ENCODE measurements at places on chromosomes 5 and 9.

GRCh38 chr5:29469581-29469980 is 1723.9 kb upstream of the CDH6 start:
- DNase-seq = no peak

DNA sequence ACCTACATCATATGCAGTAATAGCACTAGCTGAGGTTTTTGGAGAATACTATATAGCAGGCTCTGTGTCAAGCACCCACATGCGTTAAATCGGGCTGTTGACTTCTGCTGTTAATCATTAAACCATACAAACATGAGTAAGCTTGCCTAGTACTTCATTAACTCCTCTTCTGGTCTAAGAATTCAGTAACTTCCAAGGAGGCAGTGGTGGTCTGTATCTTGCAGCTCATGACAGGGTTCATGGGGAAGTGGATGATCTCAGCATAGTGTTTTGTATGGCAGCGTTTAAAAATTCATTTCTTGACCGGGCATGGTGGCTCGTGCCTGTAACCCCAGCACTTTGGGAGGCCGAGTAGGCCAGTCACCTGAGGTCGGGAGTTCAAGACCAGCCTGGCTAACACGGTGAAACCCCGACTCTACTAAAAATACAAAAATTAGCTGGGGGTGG is at the start of gene HAVCR1:
HAVCR1 (minus strand) TSS at position 24 of the 447 bp plus-strand sequence. CDS start 1,173 bp downstream, outside the sequence.
- DNase-seq = no peak

DNA sequence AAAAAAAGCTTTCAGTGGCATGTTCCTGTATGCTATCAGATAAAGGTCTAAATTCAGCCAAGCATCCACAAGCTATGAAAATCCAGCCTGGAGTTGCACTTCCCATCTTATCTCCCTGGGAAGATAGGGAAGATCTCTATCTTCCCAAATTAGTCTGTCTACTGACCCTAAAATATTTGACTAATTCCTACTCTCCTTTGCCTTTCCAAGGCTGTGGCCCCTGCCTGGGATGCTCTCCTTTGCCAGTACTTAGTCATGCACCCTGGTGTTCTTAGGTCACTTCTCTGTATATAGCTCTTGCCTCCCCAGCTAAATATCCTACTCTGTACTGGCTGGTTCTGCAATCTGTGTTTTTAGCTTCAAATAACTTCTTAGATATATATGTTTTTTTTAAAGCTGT is 44.0 kb upstream of the PLPP1 start:
- no peak for DNase-seq

- no peak for DNase-seq
These were observed 140.9 kb downstream of the NR3C1 start for GRCh38 chr5:143262393-143263174.

- no peak for DNase-seq
These were observed 180.0 kb upstream of the DMAC1 start for GRCh38 chr9:7979611-7980010.

DNA sequence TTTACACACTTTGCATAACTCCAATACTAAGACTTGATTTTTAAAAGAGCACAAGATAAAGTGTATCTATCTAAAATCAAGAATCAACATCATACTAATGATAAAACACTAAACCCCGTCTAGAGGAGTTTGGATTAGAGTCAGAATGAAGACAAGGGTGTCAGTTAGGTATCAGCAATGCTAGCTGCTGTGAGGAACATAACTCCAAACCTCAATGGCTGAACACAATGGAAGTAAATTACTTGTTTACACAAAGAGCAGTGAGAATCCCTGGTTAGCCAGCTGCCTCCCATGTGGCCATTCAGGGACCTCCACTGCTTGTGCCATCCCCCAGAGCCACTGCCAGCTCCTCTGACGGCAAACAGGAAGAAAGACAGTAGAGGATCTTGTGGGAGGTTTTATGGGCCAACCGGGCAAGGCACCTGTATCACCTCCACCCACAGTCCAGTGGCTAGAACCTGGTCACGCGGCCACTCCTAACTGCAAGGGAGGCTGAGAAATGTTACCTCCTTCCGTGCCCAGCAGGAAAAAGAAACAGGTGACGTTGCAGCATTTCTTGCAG is 24.0 kb upstream of the GRHPR start:
- DNase-seq = no peak

- no peak for DNase-seq
These were observed 293.5 kb downstream of the HINT1 start for GRCh38 chr5:130871346-130872086.

DNA sequence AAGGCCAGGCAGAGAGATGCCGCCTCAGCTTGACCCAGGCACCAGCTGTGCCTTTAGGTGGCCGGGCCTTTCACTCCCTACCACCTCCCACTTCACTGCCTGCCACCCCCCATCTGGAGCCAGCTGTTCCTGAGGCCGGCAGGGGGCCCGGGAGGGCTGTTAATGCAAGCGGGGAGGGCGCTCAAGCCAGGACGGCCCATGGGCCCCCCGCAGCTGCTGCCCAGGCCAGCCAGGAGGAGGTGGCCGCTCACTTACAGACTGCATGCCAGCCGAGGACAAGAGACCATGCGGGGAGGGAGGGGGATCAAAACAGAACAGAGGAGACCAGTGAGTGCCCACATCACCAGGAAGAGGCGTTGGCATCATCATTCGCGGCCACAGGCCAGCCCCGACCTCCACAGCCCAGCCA is 4.5 kb downstream of the ABCA2 start:
- DNase-seq = no peak

DNA sequence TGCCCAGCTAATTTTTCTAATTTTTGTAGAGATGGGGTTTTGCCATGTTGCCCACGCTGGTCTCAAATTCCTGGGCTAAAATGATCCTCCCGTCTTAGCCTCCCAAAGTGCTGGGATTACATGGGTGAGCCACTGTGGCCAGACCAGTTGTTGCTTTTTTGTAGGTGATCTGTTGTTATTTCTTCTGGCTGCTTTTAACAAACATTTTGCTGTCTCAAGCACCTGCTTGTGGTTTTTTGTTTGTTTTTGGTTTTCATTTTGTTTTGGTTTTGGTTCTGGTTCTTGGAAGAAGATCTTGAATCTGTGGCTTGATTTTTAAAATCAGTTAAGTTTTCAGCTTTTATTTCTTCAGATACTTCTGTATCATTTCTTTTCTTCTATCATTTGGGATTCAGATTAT is 21.1 kb downstream of the ERCC6L2 start:
- DNase-seq = no peak

DNA sequence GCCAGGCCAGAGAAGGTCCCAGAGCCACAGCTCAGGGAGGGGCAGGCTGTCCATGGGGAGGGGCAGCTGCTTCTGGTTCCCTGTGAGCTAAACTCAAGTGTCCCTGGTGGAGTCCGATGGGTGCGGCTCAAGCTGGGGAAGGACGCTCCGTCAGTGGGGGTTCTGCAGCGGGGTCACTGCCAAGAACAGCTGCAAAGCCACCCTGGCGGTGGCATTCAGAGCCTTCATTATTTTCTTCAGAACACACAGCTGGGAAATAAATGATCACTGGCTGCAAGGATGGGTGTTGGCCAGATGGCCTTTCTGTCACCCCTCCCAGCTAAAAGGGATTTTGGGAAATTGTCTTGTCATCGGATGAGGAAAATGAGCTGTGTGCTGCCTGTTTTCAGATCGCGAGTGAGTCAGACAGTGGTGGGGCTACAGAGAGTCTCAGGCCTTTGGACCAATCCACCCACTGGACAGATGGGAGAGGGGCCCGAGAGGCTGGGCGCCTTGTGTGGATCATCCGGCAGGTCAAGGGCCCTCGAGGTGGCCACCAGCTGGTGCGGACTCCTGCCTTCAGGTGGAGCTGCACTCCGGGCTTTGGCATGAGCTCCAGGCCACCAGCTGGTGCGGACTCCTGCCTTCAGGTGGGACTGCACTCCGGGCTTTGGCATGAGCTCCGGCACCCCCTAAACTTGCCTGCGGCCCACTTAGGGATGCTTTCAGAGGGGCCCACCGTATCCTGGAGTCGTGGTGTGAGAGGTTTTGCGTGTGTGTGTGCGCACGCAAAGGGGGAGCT is 17.9 kb upstream of the GFPT2 start:
- no peak for DNase-seq

DNA sequence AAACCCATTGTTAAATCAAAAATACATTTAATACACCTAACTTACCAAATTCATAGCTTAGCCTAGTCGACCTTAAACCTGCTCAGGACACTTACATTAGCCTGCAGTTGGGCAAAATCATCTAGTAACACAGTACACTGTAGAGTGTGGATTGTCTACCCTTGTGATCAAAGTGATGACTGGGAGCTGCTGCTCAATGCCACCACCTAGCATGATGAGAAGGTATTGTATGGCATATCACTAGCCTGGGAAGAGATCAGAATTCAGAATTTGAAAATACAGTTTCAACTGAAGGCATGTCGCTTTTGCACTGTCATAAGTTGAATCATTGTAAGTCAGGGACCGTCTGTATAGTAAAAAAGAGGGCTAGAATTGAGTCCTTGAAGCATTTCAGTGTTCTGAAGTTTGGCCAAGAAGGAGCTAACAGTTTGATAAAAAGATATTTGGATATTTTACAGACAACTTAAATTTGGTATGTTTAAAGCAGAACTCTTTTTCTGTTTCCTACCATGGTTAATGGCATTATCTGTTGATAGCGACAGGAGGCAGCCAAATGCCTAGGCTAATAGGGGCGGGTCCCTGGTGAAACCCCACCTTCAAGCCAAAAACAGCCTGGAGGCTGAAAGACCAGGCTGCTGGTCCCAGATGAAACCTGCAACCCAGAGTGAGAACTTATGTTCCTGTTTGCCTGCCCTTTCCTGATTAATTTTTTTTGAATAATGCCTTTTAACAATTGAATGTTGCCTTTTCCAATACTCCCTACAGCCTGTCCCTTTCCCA is 23.0 kb downstream of the SMIM15 start:
- DNase-seq = no peak

- DNase-seq = no peak
These were observed 6.9 kb downstream of the FBXL7 start for GRCh38 chr5:15506897-15507296.

GRCh38 chr5:30113542-30113941 is 1079.9 kb upstream of the CDH6 start:
- DNase-seq = no peak

DNA sequence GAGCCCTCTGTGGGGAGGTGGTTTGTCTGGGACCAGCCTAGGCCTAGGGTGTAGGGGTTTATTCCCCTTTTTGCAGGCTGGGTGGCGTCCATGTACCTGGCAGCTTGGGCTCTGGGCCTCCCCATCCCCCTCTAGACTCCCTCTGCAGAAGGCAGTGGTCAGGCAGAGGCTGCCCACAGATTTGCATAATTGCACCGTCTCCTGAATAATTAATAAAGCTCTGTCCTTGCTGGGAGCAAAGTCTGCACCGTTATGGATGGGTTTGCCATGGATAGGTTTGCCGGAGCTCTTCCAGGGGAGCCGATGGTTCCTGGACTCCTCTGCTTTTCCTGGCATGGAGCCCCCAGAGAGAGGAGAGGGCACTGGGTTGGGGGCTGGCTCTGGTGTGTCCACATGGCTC is 60.4 kb downstream of the DAB2IP start:
- DNase-seq = no peak

DNA sequence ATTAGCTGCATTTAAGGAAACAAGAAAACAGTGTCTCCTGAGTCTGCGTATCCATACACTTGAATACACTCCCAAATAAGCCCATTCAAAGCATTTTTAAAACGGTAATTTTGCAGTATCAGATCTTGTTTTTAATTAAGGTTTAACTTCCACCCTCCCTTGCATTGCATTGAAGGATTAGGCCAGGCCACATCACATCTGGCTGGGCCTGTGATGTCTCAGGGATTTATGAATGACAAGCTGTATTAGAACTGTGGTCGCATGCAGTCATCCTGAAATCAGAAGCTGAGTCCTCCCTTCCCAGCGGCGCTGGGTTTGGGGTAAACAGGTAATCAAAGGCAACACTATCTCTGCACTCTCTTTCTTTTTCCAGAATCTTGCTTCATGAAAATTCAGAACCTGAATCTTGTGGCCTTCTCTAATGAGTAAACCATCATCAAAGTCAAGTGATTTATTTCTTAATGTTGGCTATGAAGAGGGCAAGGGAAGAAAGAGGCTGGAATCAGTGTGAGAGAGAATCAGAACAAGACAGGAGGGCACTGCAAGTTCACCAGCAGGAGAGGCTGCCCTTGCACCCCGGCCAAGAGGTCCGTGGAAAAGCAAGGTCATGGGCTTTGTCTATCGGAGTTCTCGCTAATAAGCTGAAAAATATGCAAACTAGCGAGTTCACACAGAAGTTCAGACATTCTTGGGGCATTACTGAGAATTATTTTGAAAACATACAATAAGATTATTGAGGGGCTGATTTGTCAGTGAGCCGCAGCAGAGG is 80.0 kb upstream of the ZSWIM6 start:
- no peak for DNase-seq

GRCh38 chr9:8085986-8086385 is 286.4 kb upstream of the DMAC1 start:
- no peak for DNase-seq

DNA sequence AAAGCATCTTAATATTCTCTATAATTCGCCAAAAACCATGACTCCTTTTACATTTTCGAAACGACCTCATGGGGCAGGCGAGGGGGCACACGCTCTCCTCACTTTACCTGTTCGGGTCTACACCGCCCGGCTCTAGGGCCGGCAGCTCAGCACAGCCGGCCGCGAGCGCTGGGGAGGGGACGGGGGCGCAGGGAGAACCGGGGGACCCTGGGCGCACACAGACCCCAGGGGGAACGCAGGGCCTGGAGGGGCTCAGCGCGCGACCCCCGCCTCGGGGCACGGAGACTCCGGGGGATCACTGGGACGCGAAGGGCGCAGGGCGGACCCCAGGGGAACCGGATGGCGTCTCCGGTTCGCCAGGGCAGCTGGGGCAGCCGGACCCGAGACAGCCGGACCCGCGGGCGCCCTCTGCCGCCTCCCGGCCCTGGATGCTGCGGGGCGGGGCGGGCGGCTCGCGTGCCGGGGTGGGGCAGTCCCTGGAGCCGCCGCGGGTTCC is at the start of gene AHRR:
AHRR (plus strand) TSS at position 485 of the 496 bp plus-strand sequence. CDS start 22,189 bp downstream, outside the sequence.
- DNase-seq = peak; percentile 44

GRCh38 chr5:61171479-61171878 is 9.2 kb upstream of the SMIM15 start:
- no peak for DNase-seq

- no peak for DNase-seq
These were observed 85.0 kb downstream of the LMX1B start for GRCh38 chr9:126698756-126699155.

GRCh38 chr9:98536542-98537173 is 172.1 kb downstream of the GABBR2 start:
- no peak for DNase-seq

GRCh38 chr5:56760723-56761122 is 54.6 kb upstream of the MAP3K1 start:
- DNase-seq = no peak

DNA sequence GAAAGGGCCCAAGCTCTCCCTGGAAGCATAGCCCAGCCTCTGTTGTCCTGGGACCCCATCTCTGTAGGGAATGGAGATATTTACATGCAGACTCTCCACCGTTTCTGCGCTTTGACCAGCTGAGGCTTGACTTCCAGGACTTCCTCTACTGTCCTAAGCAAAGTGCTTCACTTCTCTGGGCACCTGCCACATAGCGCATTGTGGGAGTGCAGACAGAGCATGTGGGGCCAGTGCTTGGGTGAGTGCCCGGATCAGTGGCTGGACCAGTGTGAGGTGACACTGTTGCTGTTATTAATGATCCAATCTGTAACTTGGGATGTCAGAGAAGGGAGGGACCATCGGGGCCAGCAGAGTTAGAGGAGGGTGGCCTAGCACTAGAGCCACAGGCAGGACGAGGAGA is 10.5 kb downstream of the CXCL14 start:
- no peak for DNase-seq
